Astrocyte (in vitro differentiated cells and primary cell): ENCODE measurements at places on chromosomes 6 and 20. TPM values are rescaled to one million over a fixed set of nuclear protein-coding genes. Genes with fewer than 3 reads are reported as not detected.

DNA sequence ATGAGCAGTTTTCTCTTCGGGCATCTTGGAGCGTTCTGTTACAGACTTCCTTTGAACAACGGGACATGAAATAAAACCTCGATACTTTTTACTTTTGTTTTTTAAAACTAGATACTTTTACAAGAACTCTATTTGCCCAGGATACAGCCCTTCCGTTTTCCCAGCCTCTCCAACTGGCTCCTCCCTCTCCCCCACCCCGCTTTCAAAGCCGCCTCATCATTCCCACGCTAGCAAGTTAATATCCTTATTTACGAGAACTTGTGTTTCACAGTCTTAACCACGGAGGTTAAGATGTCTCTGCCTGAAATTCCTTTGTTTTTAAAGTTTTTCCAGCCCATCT, 241 bp upstream of the CFAP206 start:
- DNase-seq = peak; percentile 18

DNA sequence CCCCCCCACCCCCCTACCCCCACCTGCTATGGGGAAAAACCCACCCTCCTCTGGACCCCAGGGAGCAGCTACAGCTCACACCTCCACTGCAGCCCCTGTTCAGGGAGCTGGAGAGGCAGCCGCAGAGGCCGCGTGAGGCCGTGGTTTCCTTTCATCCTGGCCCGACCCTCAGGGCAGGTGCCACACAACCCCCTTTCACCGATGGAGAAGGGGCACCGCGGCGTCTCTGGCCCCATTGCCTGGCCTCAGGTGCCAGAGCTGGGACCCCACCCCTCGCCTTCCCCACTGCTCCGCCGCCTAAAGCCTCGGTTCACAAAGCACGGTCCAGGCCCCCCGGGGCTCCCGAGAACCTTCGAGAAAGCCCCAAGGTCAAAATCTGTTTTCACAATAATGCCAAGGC, 11.8 kb upstream of the KCNQ2 start:
- DNase-seq = no peak

Gene RBM24
- 18.2 and 22.7 TPM in 2 replicates for total RNA-seq

Gene CALHM5
- 1.8 and 1.9 TPM in 2 replicates for total RNA-seq

Gene PCMTD2
- 37.8 and 40.0 TPM in 2 replicates for total RNA-seq

Gene PROKR2
- total RNA-seq = not detected in 2 replicates

Gene IMPG1
- not detected in 2 replicates for total RNA-seq
